ENCODE measurements at places on chromosomes 12 and 14.

- no peak for DNase-seq
Measured at GRCh38 chr12:5308216-5308615, 123.7 kb upstream of the NTF3 start.

DNA sequence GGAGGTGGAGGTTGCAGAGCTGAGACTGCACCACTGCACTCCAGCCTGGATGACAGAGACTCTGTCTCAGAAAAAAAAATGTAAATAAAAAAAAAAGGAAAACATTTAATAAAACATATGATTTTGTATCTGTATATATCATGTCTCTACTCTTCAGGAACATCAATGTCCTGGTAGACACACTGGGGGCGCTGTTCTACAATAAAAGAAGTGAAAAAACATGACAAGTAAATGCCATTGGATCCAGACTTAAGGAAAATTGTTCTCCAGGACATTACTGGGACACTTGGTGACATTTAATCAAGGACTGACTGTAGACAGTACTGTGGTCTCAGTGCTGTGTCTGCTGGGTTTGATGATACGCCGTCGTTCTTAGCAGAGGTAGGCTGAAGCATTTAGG, 15.5 kb upstream of the KLC1 start:
- DNase-seq = no peak

DNA sequence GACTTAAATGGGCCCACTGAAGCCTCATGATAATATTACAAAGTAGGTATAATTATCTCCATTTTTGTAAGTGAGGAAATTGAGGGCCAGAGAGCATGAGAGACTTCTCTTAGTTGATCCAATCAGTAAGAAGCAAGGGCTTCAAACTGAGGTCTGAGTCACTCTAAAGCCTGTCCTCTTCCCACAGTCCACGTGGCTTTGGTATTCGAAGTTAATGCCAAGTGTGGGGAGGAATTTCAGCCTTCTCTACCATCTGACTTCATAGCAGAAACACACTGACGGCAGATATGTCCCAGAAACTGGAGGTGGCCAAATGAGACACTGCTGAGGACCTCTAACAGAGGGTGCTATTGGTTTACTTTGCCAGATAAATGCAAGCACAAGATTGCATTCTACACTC, 114.4 kb upstream of the OVCH1 start:
- DNase-seq = no peak

GRCh38 chr12:1574865-1575259, 19.5 kb downstream of the FBXL14 start:
- no peak for DNase-seq

DNA sequence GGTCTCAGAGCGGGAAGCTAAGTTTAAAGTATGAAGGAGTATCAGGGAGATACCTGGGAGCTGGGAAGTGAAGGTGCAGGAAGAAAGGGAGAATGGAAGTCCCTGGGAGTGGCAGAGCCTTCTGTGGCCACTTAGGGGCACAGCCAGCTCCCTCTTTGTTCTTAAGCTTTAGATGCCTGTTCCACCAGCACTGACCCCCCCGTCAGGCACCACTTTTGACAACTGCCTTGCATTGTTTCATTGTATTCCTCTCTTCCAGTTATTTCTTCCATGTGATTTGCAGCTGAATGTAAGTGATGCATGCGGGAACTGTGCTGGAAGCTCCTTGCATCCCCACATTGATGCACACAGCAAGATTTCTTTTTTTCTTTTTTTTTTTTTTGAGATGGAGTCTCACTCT, 2.6 kb downstream of the GALNT16 start:
- no peak for DNase-seq

GRCh38 chr14:53304726-53305381, 151.7 kb upstream of the DDHD1 start:
- no peak for DNase-seq

DNA sequence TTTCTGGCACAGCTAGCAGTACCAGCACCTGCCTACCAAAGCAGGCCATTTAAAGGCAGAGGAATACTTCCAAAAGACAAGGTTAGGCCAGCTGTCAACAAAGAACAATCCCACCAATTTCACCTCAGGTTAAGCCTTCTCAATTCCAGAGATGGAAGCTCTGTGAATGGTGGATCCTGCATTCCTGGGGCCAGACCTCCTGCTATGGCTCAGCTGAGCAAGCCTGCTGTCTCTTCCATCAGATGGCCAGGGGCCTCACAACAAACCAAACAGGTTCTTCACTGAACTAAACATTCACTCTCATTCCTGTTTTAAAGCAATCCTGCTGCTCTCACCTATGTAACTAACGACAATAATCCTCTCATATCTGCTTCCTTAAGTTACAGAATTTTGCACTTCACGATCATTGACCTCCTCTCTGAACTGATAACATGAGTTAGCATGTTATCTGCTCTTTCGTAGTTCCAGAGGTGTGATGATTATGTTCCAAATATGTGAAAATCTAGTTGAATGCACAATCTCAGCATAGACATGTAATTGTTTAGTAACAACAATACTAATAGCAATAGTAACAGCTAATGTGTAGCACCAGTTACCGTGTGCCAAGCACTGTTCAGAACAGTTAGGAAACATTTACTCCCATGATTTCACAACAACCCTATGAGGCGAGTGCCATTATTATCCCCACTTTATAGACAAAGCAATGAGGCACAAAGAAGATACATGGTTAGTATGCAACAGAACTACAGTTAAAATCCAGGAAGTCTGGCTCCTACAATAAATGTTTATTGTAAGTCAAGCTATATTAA, 73.2 kb downstream of the SLC2A13 start:
- DNase-seq = no peak

GRCh38 chr12:22578328-22578727, 34.0 kb upstream of the C2CD5 start:
- no peak for DNase-seq

DNA sequence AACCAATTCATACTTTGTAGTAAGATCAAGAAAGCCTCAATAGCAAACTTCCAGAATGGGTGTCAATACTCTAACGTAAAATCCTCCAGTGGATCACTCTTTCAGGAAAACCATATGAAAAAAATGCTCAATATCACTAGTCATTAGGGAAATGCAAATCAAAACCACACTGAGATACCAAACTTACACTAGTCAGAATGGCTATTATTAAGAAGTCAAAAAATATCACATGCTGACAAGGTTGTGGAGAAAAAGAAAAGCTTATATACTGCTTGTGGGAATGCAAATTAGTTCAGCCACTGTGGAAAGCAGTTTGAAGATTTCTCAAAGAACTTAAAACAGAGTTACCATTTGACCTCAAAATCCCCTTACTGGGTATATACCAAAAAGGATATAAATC, 49.5 kb upstream of the ATXN7L3B start:
- no peak for DNase-seq

GRCh38 chr12:131860472-131861260, 32.5 kb downstream of the MMP17 start:
- peak; percentile 23 for DNase-seq

DNA sequence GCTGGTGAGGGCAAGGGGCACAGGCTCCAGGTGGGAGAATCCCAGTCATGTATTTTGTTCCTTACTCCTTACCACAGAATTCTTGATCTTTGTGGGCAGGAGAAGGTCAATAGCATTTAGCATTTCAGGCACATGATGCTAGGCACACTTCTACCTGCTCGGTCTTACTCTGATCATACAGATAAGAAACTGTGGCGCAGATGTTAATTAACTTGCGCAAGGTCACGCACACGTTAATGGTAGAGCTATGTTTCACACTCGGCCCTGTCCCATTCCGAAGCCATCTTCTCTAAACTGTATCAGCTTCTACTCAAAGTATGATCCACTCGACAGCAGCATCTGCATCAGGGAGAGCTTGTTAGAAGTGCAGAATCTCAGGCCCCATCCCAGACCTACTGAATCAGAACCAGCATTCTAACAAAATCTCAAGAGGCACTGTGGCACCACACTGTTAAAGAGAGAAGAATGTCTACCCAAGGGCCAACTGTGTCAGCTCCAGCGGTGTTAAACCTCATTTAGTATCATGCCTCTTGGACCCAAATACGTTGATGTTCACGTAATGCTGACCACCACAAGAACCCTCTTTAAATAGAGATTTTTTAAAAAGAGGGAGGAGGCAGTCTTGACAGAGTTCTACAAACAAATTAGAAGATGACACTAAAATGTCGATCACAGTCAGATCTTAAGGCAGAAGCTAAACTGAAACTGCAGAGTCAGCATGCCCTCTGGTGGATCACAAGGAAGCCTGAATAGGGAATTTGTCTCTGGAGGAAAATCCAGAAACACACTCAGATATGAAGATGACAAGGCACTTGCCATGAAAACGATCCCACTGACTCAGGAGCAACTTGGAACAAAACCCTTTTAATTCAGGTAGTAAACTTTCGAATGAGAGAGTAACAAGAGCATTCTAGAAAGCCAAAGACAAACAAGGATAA, 7.3 kb downstream of the STXBP6 start:
- DNase-seq = no peak

- no peak for DNase-seq
Measured at GRCh38 chr14:91186515-91187066, 57.9 kb downstream of the GPR68 start.

DNA sequence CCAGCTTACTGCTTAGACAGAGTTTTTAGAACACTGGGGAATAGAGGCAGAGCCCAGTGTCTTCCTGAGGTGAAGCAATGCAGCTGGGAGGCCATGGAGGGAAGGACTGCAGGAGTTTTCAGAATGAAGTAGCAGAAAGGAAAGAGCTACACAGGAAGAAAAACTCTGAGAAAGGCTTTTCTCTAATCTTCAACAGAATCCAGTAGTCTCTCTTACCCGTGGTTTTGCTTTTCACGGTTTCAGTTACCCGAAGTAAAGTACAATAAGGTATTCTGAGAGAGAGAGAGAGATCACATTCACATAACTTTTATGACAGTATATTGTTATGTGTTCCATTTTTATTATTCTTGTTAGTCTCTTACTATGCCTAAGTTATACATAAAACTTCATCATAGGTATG, 761.6 kb downstream of the BCL11B start:
- DNase-seq = no peak

DNA sequence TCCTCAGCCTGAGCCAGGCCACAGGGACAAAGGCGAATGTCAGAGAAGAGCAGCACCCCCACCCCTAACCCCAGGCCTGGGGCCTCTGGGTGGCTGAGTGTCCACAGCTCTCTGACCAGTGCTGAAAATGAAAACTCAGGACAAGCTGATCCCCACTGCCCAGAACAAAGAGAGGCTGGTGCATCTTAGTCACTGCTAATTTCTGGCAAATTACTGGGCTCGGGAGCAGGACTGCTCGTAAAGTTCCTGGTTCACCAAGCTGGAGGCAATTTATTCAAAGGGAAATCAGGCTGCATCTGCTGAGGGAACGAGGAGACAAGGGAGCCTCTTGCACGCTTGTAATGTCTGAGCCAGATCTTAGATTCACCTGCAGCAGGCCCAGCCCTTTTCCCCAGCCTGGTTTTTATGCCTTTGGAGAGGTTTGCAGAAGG, 43.2 kb downstream of the CALM1 start:
- DNase-seq = no peak

GRCh38 chr12:64253356-64253755, 31.3 kb upstream of the KICS2 start:
- DNase-seq = no peak

DNA sequence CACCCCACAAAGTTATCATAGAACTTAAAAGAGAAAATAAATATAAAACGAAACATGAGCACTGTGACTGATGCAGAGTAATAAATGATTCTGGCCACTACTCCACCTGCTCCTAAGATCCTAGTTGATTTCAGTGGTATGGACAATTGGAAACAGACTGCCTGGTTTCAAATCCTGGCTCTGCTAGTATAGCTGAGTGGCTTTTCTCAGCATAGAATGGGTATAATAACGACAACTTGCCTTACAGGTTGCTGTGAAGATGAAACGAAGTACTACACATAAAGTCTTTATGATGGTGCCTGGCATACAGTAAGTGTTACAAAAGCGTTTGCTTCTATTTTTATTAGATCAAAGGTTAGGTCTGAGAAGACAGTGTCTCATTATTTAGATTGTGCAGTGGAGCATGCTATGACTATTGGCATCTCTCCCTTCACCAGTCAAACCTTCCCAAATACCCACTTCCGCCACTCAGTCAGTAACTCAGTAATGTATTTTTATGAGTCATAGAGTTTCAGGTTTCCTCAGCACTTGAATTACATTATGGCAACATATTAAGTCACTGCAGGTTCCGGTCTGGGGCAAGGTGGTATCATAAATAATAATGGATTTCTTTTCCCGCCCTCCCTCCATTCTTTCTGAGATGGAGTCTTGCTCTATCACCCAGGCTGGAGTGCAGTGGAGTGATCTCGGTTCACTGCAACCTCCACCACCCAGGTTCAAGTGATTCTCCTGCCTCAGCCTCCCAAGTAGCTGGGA, 29.7 kb upstream of the NR2C1 start:
- DNase-seq = peak; percentile 76

DNA sequence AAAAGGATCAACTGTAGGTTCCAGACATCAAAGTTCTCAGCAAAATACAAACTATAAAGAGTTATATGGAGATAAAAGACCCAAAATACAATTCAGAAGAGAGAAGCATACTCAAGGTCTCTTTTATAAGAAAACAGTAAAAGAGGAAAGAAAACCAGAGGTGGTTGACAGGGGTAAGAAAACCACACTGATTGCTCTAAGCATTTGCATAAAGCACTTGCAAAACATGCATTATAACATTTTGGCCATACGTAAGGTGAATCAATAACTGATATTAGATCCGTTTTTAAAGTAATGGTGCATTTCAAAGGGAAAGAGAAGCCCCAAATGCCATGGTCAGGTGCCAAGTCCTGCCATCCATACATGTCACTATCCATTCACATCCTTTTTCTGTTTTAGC, 5.9 kb downstream of the DDHD1 start:
- DNase-seq = no peak

DNA sequence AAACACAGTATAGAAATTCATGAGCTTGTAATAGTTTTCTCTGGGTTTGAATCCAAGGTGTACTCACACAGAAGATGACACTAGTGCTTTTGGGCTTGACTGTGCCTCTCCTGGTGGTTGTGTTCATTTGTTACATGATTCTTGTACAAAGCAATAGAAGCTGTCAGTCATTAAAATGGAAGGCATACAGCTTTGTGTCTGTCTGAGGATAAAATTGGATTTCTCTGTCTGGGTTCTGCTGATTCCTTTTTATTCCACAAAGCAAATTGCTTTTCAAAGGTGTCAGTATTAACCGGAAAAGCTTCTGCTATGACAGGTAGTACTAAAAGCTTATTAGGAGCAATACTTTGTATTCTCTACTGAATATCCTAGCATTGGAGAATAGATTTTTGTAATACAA, 361.2 kb downstream of the SLC6A15 start:
- no peak for DNase-seq

- DNase-seq = no peak
Measured at GRCh38 chr12:93851257-93851671, 174.1 kb downstream of the CRADD start.

- DNase-seq = no peak
Measured at GRCh38 chr14:105093038-105093430, 27.8 kb upstream of the GPR132 start.

DNA sequence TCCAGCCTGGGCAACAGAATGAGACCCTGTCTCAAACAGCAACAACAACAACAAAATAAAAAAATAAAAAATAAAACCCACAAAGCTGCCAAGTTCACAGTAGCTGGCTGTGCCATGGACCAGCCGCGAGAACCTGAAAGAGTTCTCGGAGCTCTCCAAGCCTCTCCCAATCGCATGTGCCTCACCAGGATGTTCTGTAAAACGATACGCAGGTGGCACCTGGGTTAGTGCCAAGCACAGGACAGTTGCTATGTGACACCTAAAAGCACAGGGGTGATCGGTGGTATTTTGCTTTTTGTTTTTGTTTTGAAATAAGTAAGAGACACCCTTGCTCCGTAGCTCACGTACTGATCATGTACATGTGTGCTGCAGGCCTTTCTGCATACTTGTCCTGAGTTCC, 52.4 kb downstream of the RFLNA start:
- no peak for DNase-seq

- no peak for DNase-seq
Measured at GRCh38 chr14:62315631-62316030, 553.4 kb downstream of the SNAPC1 start.
